G401 (cell line): ENCODE measurements at places on chromosomes 12 and 14. TPM values are rescaled to one million over a fixed set of nuclear protein-coding genes. Genes with fewer than 3 reads are reported as not detected.

The GPRC5D gene
- not detected in 2 replicates for total RNA-seq

The RNASE4 gene
- 2.2 and 3.2 TPM in 2 replicates for total RNA-seq

The SMOC1 gene
- not detected in 2 replicates for total RNA-seq

The KRT73 gene
- total RNA-seq = not detected in 2 replicates

The KIF26A gene
- 19.8 and 21.2 TPM in 2 replicates for total RNA-seq

The ZDHHC22 gene
- 0.25 TPM in 1 of 2 replicates, not detected in the other for total RNA-seq

The RPL10L gene
- not detected in 2 replicates for total RNA-seq

The SERPINA9 gene
- not detected in 2 replicates for total RNA-seq

The LHX5 gene
- total RNA-seq = not detected in 2 replicates

The LMO3 gene
- not detected in 2 replicates for total RNA-seq
